Fibroblast of upper back skin (primary cell): ENCODE measurements at places on chromosomes 16 and 17.

GRCh38 chr17:34980681-34981537 lies 597 bp downstream of the LIG3 start:
- peak; percentile 81 for DNase-seq

GRCh38 chr16:67184995-67185650 lies 1.4 kb upstream of the MATCAP1 start:
- DNase-seq: peak; percentile 85

DNA sequence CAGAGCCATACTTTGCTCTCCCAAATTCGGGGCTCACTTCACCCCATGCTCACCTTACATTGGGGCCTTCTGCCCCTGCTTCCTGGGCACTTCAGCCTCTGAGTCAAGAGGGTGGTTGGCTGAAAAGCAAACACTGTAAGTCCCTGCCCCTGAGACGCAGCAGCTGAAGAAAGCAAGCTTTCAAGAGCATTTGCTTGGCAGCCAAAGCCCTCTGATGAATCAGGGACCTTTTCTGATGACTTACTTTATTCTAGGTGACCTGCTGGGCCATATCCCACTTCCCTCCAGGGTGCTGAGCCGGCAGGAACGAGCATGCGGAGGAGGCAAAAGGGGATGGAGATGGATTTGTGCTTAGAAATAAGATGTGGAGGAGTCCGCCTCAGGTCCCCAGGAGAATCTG lies 147.0 kb upstream of the TNRC6C start:
- DNase-seq: no peak

GRCh38 chr16:28321700-28322411 lies 29.5 kb downstream of the SBK1 start:
- peak; percentile 11 for DNase-seq

- no peak for DNase-seq
Measured at GRCh38 chr16:67664258-67664657, 2.3 kb downstream of the ENKD1 start.

DNA sequence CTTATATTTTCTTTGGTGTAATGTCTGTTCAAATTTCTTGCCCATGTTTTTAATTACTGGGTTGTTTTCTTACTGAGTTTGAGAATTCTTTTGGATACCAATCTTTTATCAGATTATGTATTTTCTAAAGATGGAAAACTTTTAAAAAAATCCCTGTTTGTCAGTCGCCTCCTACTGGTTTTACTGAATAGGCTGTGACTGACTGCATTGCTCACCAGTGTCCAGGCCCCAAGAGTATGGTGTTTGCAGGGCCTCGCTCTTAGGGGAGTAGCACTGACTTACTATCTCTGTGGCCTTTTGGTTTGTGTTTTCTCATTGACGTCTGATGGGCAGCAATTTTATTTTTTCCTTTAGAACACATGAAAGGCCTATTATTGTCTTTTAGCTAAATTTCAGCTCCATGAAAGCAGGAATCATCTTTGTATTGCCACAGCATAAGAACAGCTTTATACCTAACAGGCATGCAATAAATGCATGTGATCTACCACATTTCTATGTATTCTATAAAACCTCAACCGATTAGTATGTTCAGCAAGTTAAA lies 188.4 kb downstream of the AATF start:
- DNase-seq: no peak

GRCh38 chr17:9714801-9715200 lies 69.5 kb downstream of the USP43 start:
- DNase-seq: no peak

- DNase-seq: peak; percentile 96
Measured at GRCh38 chr17:63356337-63356757, 89.8 kb downstream of the CYB561 start.

DNA sequence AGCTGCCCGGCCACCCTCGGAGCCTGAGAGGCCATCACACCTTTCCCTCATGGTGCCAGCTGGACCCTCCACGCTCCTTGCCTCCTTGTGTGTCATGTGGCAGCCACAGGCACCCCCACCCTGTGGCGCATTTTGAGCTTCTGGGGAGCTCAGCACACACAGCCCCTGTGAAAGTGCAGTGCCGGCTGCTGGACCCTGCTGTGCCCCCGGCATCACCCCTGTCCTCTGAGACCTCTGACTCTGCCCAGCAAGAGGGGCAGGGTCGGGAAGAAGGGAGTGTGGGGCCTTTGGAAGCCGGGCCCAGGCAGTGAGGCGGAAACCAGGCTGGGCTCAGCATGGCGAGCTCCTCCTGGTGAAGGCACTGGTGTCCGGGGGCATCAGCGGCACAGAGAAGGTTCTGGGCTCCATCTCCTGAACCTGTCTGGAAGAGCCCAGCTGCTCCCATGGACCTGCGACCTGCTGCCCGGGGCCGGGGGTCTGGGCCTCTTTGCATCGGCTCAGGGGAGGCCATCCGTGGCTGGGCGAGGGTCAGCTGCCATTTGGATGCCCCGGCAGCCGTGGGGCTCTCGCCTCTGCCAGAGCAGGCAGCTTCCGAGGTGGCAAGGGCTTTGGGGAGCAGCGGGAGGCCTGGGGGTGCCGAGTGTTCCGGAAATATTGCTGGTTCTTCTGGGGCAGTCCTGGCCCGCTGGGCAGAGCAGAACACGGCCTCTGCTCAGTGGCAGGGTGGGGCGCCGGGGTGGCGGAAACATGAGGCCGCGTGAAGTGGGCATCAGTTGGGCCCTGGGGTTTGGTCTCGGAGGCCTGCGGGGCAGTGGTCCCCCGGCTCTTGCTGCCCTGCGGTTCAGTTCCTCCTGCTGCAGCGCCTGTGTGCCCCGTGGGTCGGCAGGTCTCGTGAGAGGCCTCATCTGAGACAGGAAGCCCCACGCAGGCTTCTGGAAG lies 17.9 kb downstream of the CENPX start:
- DNase-seq: no peak

DNA sequence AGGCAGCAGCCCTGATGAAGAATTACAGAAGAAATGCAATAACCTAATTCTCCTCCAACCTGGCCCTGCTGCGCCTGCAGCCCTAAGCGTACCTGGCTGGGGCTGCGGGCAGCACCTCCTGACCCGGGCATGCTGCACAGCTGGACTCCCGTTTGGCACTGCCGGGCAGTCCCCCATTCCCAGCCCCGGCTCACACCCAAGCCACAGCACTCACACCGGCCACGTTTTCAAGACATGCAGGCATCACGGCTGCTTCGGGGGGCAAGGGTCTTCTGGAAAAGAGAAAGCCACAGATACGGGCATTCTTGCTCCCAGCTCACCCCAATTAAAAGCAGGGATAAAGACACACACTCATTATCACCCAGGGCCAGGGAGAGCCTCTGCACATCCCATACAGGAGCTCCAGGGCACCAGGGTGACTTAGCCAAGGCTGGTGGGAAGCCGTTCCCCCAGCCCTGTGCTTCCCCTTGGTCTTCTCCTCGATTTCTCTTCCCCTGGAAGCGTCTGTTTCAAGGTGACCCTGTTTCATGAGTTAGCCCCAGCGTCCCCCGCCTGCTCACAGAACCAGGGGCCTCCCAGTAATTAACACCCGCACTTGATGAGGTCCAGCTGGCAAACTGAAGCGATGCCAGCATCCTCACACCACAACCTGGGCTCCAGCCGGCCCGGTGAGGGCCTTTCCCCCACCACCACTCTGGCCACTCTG lies 216.7 kb downstream of the C16orf78 start:
- no peak for DNase-seq

GRCh38 chr17:55996826-55997225 lies 156.4 kb upstream of the ANKFN1 start:
- peak; percentile 5 for DNase-seq

DNA sequence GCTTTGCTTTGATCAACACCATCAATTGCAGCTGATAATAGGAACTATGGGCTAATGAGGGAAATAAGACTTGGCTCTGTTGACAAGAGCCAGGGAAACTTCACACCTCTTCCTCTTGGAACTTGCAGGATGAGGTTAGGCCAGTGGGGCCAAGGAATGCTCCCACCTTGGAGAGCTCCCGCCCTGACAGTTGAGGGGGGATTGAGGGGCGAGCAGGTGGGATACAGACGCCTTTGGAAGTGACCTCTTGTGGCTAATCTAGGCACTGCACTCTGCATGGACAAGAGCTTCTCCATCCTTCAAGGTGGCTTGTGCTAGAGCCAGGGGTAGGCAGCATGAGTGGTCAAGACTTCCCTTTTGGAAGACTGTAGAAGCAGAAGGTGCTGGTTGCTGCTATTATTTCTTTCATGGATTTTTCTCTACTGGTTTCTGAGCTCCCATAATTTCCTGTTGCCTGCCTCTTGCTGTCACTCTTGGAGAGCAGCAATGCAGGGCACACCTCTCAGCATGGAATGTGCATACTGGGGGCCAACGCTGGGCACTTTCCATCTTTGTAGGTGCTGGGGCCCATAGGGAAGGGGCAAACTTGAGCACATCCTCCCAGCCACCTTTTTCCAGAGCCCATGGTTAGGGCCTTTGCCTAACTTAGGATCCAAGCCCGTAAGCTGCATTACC lies 2.3 kb upstream of the PHF12 start:
- peak; percentile 41 for DNase-seq

GRCh38 chr16:48676836-48677235 lies 66.9 kb upstream of the N4BP1 start:
- DNase-seq: peak; percentile 0

GRCh38 chr17:81714412-81715106 lies 2.5 kb downstream of the SLC25A10 start:
- DNase-seq: no peak

DNA sequence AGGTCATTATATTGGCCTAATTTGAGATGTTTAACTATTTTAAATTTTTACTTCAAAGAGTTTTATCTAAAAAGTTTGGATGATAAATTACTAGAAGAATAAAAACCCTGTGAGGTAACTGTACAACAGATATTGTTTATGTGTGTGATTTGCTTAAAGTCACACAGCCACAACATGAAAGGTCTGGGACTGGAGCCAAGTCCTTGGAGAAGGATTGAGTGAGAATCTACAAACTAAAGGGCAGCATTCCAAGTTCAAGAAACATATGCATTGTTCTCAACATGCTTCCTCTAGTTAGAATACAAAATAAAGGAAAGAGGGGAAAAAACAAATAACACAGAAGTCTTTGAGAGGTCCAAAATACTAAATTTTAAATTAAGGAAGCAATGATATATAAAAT lies 131.5 kb upstream of the MON1B start:
- no peak for DNase-seq

DNA sequence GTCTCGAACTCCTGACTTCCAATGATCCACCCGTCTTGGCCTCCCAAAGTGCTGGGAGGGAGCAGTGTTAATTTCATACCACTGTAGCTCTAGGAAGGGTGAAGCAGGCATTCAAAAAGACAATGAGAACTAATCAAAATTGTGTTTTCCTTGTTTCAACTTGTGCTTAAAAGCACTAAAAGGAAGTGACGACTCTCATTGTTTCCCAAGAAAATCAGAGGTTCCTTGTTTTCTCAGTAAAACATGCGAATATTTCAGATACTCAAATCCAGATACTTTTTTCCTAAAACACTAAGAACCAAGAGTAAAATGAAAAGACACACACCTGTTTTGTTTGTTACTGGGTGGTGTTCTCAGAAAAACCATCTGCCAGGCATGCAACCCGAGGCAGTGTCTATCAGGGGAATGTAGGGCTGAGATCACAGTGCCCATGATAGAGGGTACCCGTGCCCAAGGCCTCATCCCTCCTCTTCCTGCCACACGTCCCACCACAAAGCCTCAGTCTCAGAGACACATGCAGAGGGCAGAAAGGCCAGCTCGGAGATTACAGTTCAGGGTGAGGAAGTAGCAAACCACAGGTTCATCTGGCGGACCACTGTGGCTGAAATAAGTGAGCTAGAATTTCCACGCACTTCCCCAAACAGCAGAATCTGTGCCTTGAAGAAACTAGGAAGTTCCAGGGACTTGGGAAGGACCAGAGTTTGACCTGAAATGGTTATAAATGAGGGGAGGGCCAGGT lies 33.7 kb downstream of the GINS3 start:
- DNase-seq: no peak

- DNase-seq: no peak
Measured at GRCh38 chr17:48565925-48566710, 12.0 kb downstream of the HOXB4 start.

DNA sequence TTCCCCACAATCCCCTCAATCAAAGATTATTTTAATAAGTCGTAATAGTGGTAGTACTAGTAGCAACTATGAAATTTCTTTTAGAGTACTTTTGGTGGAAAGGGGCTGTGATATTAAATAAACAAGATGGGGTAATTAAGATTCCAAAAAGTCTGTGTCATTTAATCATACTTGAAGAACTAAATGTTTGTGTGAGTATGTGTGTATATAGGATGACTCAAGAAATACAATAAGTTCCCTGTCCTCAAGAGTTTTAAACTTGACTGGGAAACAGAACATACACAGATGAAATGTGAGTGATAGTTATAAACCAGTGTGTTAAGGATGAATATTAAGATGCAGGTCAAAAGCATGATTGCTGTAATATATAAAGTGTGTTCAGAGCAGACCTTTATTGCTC lies 2.3 kb downstream of the ALDH3A2 start:
- peak; percentile 10 for DNase-seq

DNA sequence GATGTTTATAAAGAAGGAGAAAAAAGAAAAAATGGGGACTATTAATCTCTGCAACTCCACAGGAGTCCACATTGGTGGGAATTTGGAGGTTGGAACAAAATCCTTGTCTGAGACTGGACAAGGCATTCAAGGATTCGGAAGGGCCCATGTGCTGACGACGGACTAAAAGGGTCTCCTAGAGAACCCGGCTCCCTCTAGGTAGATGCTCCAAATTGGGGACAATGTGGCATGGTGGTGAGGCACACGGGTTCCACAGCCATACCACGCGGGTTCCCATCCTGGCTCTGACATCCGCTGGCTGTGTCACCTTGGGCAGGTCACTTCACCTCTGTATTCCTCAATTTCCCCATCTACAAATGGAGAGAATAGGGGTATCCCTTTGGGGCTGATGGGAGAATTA lies 227.4 kb downstream of the C16orf78 start:
- DNase-seq: no peak

DNA sequence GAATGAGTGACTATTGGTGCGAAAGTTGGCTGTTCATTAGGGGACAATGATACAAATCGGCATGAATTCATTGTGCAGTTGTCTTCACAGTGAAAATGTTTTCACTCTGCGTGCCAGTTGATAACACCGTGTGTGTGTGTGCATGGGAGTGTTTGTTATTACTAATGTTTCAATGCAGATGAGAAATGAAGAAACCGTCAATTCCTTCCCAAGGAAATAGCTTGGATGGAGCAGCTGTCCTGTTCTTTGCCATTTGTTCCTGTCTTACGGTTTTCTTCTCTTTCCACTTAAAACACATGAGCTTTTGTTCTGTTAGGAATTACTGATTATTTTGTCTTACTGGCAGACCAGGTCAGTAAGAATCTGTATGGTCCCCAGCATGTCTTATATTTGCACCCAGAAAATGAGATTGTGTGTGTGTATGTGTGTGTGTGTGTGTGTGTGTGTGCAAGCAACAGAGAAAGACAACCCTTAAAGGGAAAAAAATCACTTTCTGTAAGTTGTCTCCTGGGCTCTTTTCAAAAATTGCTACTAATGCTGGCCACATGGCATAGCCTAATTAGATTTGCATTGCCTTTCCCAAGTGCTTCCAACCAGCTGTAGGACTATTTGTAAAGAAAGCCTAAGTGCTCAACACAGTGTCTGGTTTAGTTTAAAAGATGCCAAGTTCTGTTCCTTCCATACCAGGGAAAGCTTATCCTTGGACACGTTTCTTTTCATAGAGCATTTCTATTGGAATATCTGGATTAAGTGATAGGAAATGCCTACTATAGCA lies 23.8 kb downstream of the SHISA9 start:
- DNase-seq: no peak
